IMR-90 (cell line): ENCODE measurements at places on chromosomes 12 and 14. TPM values are rescaled to one million over a fixed set of nuclear protein-coding genes. Genes with fewer than 3 reads are reported as not detected.

Gene KRT80
- total RNA-seq, result 0.54 and 0.56 TPM in 2 replicates

Gene GPHN
- total RNA-seq, result 7.2 and 8.1 TPM in 2 replicates

Gene COL2A1
- total RNA-seq, result not detected in 2 replicates

Gene KCNJ8
- 13.9 and 15.8 TPM in 2 replicates for total RNA-seq

Gene FGFR1OP2
- 31.0 and 56.4 TPM in 2 replicates for total RNA-seq

Gene CCDC38
- total RNA-seq, result not detected in 2 replicates

Gene SP7
- not detected in 2 replicates for total RNA-seq

Gene ALG10B
- 2.5 and 2.9 TPM in 2 replicates for total RNA-seq

- no peak for DNase-seq
These were observed 33.7 kb downstream of the FAM186A start for GRCh38 chr12:50362671-50363070.

- DNase-seq, result no peak
These were observed 259.9 kb upstream of the GARIN6 start for GRCh38 chr12:99387661-99388060.

DNA sequence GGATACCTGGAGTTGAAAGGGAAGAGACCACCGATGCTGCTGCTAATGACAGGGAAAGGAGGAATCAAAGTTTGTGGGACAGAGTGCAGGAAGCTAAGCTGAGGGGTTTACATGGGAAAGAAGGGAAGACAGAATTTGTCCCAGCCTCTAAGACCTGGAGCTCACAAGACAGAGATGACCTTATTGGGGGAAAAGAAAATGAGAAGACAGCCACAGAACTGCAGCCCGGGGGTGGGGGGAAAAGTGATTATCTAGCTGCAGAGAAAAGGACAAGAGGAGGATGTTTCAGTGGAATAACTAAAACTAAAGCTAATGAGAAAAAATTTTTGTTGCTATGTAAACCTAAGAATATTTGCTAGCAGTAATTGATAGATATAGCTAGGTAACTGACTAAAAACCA lies 30.7 kb downstream of the NDUFA12 start:
- no peak for DNase-seq

GRCh38 chr14:92890830-92891588 lies 31.9 kb upstream of the CHGA start:
- no peak for DNase-seq

DNA sequence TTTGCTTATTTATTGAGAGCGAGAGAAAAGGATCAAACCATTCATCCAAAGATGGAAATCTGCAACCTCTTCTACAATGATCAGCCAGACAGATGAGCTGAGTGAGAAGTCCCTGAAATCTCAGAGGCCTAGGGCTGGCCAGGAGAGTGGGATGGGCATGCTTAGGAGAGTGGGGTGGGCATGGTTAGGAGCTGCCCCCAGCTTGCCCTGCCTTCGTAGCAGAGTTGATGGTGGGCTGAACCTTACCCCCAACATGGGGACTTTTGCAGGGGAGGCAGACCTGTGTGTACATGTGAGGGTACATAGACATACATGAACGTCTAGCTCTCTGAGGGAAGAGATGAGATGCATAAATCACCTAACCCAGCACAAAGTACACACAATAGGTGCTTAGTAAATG lies 95.7 kb upstream of the ESRRB start:
- no peak for DNase-seq

DNA sequence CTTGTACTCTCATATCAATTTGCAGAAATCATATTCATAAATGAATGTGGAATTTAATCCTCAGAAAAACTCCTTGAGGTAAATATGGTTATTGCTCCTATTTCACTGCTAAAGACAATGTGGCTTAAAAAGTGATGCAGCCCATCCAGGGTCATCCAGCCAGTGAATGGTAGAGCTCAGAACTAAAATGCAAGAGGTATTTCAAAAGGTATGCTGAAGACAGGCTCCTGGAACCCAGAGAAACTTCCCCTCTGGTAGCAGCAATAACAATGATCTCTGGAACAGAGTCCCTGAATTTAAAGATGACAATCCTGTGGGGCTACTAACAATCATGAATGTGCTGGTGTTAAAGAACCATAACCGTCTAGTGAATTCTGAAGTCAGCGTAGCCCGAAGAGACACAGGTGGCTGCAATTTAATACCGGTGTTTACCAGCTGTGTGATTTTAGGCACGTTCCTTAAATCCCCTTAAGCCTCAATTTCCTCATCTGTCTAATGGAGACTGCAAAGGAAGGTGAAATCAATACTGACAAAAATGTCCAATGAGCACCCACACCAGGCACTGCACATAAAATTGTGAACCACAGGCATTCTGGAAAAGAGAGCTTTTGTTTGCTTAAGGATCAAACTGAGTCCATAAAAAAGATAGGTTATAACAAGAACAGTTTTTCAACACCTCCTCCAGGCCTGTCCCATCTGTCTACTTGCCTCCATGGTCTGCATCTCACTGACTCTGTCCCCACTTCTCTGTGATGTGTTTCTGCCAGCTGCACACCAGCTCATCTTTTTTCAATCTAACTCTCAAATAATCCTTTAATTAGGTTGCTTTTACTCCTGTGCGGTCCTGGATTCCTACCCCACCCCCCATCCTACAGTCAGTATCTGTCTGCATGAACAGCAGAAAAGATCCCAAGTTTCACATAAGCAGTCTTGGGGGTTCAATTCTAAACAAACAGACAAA lies 10.5 kb downstream of the TM7SF3 start:
- no peak for DNase-seq

GRCh38 chr12:92695577-92695976 lies 7.2 kb upstream of the PLEKHG7 start:
- DNase-seq, result no peak

DNA sequence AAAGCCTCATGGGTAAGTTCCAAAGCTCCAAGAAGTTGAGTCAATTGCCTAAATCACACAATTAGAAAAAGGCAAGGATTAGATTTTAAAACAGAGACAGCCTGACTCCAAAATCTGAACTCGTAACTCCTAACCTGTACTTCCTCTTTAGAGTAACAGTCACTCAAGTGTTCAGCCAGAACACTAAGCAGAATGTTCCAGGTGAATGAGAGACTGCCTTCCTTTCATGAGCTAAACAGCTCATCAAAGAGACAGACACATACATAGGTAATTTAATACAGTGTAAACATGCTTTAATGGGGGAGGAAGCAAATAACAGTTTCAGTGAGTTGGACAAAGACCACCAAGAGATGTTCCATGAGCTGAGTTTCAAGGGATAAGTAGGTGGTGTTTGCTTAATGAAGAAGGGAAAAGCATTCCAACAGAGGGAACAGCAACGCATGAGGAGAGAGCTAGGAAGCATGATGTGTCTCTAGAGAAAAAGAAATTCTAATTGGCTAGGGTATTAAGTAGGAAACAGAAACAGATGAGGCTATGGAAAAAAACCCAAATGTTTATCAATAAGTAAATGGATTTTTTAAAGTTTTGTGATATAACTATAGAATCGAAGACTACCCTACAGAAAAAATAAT lies 403.9 kb downstream of the MED13L start:
- DNase-seq, result no peak

DNA sequence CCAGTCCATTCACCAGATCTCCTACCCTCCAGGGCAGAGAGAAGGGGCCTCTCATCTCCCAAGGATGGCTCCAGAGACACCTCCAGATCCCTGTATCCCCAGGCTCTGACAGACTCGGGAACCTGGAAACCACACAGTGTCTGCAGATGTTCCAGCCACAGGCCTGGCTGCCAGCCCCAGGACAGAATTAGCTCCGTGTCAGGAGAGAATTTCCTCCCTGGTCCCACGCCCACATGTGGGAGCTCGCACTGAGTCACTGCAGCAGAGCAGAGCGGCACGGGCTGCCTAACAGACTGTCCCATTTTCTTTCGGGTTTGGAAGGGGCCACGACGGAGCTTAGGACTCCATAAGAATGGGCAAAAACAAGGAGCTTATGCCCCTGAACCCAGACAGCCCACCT lies 33.6 kb downstream of the CMKLR1 start:
- peak; percentile 71 for DNase-seq

DNA sequence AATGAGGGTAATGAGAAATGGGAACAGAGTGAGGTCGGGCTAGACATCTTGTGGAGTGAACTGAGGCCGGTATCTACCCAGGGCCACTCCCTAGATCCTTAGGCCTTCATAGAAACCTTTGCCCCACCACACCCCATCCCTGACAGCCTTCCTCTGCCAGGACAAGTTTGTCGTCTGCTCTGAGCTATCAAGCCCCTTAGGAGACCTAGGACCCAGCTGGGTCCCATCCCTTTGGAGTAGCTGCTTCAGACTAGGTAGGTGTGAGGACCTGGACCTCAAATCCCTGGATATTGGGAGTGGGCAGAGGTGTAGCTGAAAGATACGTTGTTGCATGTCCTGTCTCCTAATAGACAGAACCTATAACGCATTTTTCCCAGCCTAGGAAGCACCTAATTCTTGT lies at the start of gene TMEM253:
TMEM253 (plus strand) TSS at position 136 of the 400 bp plus-strand sequence. CDS start 278 bp downstream, outside the sequence.
- DNase-seq, result no peak

GRCh38 chr14:103803661-103804060 lies 43.7 kb downstream of the PPP1R13B start:
- peak; percentile 40 for DNase-seq

- DNase-seq, result no peak
These were observed 859.8 kb downstream of the FSCB start for GRCh38 chr14:43647302-43647701.

DNA sequence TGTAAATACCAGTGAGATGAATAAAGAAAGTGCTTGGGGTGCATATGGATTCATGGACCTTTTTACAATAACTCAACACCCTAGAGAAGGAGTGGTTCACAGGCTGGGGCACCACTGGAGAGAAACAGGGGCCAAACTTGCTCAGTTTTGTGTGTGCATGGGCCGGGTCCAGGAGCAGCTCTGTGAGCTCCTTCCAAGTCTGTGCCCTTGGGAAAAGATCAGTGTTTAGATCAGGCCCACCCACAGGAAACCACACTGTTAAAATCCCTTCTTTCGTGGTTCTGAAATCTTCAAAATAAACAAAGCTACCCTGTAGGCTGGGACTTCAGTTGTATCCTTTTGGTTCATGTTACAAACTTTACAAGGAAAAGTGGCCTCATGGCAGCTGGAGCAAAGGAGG lies 156.1 kb upstream of the TMEM260 start:
- peak; percentile 66 for DNase-seq

GRCh38 chr12:89067421-89068187 lies 284.7 kb downstream of the DUSP6 start:
- peak; percentile 94 for DNase-seq
